Right kidney (tissue), 9 donors: ENCODE measurements at places on chromosomes 2 and 18.
A peak's percentile ranks its signal among the peaks of the same experiment; 100 is the strongest.

GRCh38 chr2:127652786-127653357 is 6.9 kb downstream of the GPR17 start:
- no peak for DNase-seq

DNA sequence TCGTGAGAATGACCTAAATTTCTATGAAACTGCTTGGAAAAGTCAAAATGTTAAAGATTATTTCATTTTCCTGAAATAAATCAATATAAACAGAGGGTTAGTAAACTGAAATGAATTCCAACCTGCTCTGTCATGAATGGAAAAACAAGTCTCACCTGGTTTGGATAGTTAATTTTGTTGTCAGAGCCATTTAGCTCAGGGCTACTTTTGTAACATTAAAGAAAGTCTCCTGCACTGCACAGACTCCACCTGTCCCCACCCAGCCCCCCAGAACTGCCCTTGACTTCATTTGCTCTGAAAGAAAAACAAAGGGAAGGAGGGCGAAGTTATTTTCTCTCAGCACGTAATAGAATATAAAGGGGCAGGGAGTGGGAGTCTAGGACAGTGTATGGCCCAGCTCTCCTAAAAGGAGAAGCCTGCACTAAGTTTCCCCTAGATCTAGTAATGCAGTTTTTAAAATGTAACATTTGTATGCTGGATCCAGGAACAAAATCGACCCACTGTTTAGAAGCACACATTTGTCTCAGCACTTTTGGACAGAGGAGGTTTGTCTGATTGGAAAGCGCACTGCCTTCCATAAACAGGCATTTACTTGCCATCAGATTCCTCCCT is 54.2 kb upstream of the ACSL3 start:
- no peak for DNase-seq

- no peak for DNase-seq
Observed at GRCh38 chr2:38491436-38491835, 111.3 kb downstream of the HNRNPLL start.

DNA sequence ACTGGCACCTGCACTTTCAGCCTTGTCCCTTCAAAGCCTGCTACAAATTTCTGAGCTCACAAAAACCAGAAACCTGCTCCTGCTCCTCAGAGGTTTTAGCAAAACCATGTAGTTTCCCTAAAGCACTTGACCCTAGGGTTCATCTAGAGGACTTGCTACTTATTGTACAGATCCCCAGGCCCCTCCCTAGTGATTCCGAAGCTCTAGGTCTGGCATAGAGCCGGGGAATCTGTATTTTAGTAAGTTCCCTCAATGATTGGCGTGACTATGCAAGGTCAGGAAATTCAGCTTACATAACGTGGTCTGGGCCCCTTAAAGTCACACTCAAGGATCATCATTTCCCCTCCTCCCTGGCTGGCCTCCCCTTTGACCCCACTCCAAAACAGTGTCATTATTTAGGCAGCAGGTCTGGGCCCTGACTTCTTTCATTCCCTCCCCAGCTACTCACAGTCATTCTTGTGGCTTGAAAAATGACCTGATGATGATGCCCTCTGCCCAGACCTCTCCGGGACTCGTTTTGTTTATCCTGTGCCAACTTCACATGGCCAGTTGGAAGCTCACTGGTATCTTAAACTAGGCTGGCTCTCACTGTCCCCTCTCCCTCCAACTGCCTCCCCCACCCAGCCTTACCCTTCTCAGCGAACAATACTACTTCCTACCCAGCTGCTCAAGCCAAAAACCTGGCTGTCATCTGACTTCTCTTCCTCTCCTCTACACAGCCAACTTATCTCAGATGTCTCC is 36.0 kb downstream of the WDFY1 start:
- DNase-seq, result no peak

GRCh38 chr2:34652636-34653035 is 1053.5 kb upstream of the FAM98A start:
- no peak for DNase-seq

GRCh38 chr18:78180741-78181140 is 798.9 kb upstream of the SALL3 start:
- DNase-seq, result no peak

GRCh38 chr2:105338020-105338385 is 663 bp downstream of the C2orf49 start:
- DNase-seq, result no peak

DNA sequence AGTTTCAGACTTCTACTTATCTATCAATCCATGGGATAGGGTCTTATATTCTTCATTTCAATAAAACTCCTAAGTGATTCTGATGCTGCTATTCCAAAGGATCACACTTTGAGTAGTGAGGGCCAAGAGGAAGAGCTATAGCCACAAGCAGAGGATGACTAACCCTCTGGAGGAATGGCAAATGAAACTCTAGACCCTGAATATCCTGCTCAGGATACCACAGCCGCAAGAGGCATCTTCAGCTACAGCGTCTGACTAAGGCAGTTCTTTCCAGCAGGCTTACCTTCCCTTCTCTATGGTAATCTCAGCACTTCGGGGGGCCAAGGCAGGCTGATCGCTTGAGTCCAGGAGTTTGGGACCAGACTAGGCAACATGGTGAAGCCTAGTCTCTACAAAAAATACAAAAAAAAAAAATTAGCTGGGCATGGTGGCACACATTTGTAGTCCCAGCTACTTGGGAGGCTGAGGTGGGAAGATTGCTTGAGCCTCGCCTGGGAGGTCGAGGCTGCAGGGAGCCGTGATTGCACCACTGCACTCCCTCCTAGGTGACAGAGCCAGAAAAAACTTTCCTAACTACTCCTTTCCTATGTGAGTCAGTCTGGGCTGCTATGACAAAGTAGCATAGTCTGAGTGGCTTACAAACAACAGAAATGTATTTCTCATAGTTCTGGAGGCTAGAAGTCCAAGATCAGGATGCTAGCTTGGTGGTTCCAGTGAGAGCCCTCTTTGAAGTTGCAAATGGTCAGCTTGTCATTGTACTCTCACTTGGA is 371.9 kb downstream of the IRS1 start:
- DNase-seq, result no peak

- no peak for DNase-seq
Observed at GRCh38 chr2:148680462-148680861, 35.9 kb downstream of the EPC2 start.

DNA sequence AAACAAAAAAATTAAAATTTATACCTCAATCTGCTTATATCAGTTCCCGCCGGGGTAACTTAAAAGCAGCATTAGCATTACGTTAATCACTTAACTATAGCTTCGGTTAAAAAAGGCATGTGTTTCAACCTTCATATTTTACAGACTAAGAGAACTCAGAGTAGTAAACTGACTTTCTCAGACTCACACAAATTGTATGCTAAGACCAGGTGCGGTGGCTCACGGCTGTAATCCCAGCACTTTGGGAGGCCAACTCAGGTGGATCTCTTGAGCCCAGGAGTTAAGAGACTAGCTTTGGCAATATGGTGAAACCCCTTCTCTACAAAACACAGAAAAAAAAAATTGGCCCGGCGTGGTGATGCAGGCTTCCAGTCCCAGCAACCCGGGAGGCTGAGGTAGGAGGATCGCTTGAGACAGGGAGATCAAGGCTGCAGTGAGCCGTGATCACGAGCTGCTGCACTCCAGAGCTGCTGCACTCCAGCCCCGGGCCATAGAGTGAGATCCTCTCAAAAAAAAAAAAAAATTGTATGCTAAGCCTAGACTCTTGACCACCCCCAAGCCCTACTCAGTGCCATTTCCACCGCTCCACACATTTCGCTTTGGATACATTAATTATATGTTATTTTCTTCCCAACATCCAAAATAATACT is 2.4 kb downstream of the HNRNPLL start:
- DNase-seq, result peak; percentile 47

GRCh38 chr18:21632393-21632792 is 20.3 kb downstream of the SNRPD1 start:
- DNase-seq, result no peak

DNA sequence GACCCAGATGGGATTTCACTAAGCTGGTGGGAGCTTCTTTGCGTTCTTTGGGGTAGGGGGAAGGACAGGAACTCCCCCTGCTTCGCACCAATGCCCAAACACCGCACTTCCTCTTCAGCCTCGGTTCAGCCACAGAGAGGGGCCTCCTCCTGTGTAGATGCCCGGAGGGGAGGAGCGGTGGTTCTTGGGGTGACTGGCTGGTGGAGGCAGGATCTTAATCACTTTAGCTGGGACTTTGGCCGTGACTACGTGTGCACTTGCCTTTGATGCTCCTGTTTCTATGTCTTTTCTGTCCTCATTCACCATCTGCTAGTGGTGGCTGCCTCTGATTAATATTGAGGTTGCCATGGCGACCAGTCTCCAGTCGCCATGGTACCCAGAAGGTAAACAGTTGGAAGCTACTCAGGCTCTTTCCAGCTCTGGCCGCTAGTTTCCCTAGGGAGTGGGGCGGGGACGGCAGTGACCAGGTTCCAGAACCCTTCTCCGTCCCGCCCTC is 1.9 kb downstream of the CNGA3 start:
- DNase-seq, result no peak

DNA sequence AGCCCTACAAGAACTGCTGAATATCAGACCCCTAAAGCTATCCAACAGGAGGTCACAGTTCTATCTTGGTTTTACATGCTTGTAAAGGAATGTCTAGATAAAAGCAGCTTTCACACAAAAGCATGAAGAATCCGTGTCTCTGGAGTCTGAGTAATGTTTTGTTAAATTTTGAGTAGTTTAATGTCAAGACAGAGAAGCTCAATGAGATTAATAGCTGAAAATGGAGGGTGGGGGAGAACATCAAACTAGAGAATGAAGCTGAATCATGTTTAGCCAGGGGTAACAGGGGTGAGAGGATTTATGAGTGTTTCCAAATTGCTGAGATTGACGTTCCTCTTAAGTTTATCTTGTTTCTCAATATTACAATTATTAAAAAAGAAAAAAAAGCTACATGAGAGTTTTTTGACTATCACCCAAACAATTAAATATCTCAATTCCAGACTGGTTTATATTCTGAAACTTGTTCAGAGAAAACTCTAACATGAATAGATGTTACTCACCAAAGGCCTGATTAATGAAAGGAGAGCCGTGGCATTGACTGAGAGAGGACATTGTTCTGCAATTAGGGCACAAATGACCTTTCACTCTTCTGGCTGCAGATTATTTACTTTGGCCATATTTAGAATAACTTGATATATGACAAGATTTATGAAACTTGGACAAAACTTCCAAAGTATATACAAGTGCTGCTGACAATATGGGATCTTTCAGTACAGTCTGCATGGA is 266.4 kb upstream of the ETAA1 start:
- DNase-seq, result peak; percentile 15

- no peak for DNase-seq
Observed at GRCh38 chr2:234189786-234190300, 139.3 kb downstream of the SPP2 start.

GRCh38 chr2:51247252-51247805 is 215.4 kb upstream of the NRXN1 start:
- no peak for DNase-seq

GRCh38 chr2:164429354-164429753 is 191.9 kb downstream of the GRB14 start:
- DNase-seq, result no peak

- no peak for DNase-seq
Observed at GRCh38 chr2:216802516-216803215, 57.2 kb downstream of the TNP1 start.

GRCh38 chr2:47206181-47206580 is 51.1 kb upstream of the STPG4 start:
- no peak for DNase-seq

DNA sequence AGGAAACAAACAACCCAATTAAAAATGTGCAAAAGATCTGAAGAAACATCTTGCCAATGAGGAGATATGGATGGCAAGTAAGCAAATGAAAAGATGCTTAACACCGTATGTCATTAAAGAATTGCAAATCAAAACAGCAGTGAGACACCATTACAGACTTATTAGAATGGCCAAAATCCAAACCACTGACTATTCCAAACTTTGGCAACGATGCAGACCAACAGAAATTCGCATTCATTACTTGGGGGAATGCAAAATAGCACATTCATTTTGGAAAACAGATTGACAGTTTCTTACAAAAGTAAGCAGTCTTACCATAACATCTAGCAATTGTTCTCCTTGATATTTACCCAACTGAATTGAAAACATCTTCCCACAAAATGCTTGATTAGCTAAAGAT is 1118.7 kb downstream of the SUCLG1 start:
- DNase-seq, result peak; percentile 18

DNA sequence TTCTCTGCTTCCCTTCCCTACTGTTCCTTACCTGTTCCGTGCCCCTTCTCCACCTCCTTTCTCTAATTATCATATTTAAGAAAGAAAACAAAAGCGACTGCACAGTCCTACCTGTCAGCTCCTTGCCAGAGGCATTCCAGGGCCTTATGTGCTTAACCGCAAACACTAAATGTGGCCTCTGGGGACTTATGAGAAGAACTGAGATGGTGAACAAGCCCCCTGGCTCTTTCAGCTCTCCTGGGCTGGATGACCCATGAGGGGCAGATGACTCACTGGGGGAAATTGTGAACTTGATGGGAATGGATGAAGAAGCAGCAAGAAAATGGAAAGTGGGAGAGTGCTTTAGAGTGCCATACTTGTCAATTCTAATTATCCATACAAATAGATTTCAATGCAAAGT is 106.3 kb upstream of the LYPD1 start:
- no peak for DNase-seq

DNA sequence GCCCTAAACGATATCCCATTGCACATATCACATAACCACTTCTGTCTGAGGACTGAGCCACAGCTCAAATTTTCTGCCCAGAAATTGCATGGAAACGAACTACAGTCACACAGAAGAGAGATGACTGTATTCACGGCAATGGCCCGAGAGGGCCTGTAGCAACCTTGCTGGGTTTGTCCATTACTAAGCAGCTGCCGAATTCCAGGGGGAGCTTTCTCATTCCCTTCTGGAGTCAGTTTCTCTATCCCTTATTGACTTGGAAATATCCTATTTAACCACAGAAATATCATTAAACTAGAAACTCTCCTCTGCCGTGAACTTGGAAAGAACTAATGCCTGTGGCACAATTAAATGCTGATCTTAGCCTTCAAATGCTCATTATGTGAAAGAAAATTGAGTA is 183.9 kb downstream of the DNER start:
- DNase-seq, result no peak

- DNase-seq, result no peak
Observed at GRCh38 chr18:77376043-77376732, 126.5 kb downstream of the GALR1 start.

DNA sequence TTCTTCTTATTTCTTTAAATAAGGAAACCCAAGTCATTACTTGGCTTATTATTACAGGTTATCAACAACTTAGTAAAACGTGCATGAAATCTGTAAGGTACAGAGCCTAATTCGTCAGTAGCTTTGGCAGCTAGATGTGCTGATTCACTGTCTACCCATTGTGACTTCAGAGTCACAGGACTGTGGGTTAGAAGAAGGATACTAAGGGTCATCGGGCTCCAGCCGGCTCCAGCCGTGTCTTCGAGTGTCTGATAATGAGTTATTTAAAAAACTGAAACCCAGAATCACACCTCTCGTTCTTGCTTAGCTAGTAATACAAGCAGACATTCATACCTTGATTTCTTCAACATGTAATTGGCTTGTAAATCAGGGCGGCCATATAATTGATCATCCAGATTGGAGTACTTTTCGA is 170.5 kb downstream of the FMNL2 start:
- DNase-seq, result no peak

- DNase-seq, result no peak
Observed at GRCh38 chr2:177229442-177230242, 17.0 kb downstream of the HNRNPA3 start.
